Activated CD4-positive, alpha-beta T cell treated with anti-CD3 and anti-CD28 coated beads for 36 hours (primary cell): ENCODE measurements at places on chromosomes 6 and 20. TPM values are rescaled to one million over a fixed set of nuclear protein-coding genes. Genes with fewer than 3 reads are reported as not detected.

ETV7 gene
- 2.5 TPM for total RNA-seq

PNLDC1 gene
- 0.11 TPM for total RNA-seq

BANF2 gene
- not detected for total RNA-seq

OPN5 gene
- not detected for total RNA-seq

COX4I2 gene
- not detected for total RNA-seq

HTR1B gene
- not detected for total RNA-seq

PDYN gene
- total RNA-seq: not detected

CST2 gene
- not detected for total RNA-seq

CGAS gene
- 22.2 TPM for total RNA-seq

CTAGE9 gene
- total RNA-seq: not detected

THBD gene
- not detected for total RNA-seq

LINC00237 gene
- not detected for total RNA-seq

CABLES2 gene
- 6.4 TPM for total RNA-seq

PPP2R5D gene
- total RNA-seq: 57.3 TPM

SEL1L2 gene
- total RNA-seq: not detected

KLHDC3 gene
- 65.2 TPM for total RNA-seq

FAM209A gene
- 0.73 TPM for total RNA-seq

OPRM1 gene
- not detected for total RNA-seq

DDAH2 gene
- 4.4 TPM for total RNA-seq

TUBB2B gene
- not detected for total RNA-seq

ZBTB2 gene
- 17.1 TPM for total RNA-seq

DEFB123 gene
- not detected for total RNA-seq

LAMP5 gene
- total RNA-seq: not detected

- DNase-seq: no peak
These were observed 64.0 kb upstream of the TULP1 start for GRCh38 chr6:35576682-35577081.

DNA sequence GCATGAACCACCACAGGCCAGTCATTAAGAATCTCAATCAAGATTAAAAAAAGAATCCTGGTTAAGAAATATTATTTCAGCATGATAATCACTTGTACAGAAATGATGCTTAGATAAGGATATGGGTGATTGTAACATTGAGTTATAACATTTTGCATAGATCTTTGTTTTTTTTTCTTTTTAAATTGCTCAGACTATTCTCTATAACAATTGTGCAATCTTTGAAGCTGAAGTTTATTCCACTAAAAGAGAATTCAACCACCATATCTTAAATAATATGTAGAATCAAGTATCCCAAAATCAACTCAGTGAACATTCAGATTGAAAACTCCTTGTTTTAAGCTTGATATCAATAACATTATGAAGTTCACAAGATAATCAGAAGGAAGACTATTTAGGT is 663 bp upstream of the SMIM28 start:
- DNase-seq: no peak

GRCh38 chr6:167782698-167783517 is 43.8 kb upstream of the AFDN start:
- no peak for DNase-seq

DNA sequence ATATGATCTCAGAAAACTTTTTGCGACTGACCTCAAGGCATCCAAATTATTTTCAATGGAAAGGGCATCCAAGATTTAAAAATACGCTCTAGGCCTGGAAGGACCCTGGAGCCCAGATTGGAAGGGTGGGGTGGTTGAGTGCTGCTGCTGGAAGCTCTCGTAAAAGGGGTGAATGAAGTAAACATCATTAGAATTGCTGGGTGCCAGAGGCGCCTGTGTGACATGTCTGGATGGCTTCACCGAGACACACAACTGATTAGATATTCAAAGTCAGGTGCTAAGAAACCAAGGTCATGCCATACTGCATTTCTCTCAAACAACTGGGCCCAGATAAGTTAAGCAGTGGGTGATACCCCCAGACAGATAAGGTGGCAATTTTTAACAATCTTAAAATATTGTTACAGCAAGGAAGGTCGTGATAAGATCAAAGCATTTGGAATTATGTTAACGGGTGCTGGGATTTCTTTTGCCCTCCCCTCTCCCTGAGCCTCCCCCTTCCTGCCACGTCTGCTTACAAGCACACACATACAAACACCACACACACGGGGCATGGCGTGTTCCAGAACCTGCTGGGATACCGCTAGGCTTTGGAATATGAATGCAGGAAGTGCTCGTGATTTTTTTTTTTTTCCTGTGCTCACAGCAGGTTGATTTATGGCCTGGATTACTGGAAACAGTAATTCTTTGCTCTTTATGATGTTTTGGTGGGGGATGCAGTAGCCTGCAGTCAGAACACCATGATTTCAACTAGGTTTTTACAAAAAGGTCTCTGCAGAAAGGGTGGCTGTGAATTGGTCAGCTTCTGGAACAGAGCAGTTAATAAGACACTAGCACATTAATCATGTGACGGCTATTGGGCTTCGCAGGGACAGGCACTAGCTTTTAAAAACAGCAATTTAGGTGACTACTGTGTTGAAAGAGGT is 551.2 kb downstream of the QKI start:
- no peak for DNase-seq

- DNase-seq: no peak
These were observed 95.6 kb upstream of the SHLD1 start for GRCh38 chr20:5654557-5654956.

DNA sequence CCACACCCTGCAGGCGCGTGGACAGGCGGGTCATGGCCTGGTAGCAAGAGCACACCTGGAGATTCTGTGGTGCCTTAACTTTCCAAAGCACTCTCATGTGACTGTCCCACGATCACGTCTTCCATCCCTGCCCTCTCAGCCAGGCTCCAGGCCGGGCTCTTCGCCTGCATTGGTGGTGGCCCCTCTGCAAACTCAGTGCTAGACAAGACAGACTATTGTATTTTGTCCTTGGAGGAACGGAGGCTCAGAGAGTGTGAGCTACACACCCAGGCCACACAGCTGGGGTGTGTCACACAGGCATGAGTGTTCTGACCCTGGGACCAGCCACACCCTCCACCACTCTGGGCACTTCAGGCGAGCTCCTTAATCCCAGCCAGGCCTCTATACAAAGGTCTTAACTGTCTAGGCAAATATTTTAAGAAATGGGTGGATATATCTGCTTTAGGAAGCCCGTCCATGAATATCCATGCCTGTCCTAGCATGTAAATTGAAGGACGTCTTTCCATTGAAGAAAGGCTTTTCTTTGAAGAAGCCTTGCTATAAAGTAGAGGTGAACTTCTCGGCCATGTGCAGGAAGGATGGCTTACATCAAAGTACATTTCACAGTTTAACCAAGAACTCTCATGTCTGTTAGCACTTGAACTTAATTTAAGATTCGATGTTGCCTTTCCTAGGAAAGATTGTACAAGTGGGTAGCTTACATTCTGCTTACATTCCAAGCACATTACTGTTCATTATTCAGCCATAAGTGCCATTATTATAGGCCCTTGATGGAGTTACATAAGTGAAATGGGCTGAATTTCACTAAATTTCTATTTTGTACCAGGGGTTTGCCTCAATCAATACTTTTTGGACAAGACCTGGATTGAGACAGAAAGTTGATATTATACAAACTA is 263.9 kb downstream of the DLL1 start:
- DNase-seq: no peak

DNA sequence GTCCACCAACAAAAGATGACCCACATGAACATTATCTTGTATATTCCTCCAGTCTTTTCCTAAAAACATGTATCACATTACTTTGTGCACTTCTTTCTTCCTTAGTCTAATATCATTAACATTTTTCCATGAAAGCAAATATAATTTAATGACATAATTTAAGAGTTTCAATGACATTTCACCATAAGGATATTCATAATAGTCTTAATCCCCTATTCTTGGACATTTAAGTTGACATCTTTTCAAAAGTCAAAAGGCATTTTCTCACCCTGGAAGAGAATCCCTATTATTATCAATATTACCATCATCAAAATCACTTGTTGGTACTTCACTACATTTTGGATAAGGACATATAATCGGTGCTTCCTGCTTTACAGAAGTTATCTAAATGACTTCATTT is 31.3 kb downstream of the EPHA7 start:
- DNase-seq: no peak

- DNase-seq: no peak
These were observed 214.1 kb upstream of the RREB1 start for GRCh38 chr6:6893701-6894100.

DNA sequence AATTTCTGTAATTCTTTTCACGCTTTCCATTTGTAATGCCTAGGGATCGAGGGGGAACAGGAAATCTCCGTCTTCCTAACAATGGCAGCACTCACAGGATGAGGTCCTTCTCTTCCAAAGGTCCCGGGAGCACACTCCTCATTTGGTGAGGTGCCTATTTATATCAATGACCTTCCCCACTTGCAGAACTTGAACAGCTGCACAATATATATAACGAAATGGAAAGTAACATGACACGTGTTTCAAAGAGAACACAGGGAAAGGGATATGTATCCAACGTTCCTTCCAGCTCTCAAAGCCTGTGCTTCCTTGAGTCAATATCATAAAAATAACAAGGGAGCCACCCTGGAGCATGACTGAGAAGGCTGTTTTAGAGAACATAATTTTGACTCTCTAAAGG is 78.6 kb upstream of the RBM24 start:
- no peak for DNase-seq

DNA sequence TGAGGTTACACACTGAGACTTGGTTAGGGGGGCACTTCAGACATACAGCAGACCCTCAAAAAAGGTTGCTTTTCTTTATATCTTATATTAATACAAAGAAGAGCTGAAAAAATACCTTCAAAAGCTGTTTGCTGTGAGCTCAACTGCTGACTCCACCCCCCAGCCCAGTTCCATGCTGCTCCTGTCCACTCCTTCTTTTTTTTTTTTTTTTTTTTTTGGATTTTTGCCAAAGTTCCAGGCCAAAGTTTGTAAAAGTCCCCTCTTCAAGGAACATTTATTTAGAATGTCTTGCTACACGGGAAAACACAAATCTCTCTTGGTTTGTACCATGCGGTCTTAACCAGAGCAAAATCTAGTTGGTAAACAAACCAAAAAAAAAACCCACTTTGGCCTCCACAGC is 85.3 kb upstream of the AKAP12 start:
- DNase-seq: no peak

- no peak for DNase-seq
These were observed 175.1 kb upstream of the JAG1 start for GRCh38 chr20:10848810-10849370.

DNA sequence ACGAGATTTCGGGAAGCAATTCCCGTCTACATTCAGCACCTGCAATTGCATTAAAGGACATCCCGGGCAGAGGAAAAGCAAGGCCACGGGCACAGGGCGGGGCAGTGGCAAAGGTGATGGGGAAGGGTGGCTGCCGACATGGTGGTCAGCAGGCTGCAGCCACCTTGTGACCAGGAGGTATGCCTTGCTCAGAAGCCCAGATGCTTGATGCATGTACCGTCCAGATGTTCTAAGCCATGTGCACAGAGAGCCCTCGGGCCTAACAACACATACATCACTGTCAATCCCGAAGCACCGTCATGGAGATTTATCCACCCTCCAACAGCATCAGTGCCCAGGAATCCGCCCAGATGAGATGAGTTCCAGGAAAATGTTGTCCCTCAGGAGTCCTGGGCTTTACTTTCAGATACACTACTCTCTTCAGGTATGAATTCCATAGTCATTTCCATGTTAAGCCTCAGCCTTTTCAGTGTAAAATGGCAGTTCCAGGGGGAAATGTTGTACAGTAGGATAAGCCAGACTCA is 77.8 kb upstream of the FRMD1 start:
- DNase-seq: no peak

GRCh38 chr6:127956956-127957355 is 56.1 kb upstream of the THEMIS start:
- no peak for DNase-seq

DNA sequence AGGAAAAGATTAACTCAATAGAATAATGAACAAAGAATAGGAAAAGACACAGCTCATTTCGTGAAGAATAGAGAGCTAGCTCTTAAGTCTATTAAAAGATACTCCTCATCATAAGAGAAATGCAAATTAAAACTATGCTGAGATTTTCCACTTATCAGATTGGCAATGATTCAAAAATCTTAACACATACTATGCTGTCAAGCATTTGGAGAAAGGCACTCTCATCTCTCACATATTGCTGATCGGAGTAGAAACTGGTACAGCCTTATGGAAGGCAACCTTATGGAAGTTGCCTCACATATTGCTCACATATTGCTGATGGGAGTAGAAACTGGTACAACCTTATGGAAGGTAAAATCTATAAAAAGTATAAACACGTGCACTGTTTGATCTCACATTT is 21.4 kb upstream of the PLAGL1 start:
- DNase-seq: no peak

DNA sequence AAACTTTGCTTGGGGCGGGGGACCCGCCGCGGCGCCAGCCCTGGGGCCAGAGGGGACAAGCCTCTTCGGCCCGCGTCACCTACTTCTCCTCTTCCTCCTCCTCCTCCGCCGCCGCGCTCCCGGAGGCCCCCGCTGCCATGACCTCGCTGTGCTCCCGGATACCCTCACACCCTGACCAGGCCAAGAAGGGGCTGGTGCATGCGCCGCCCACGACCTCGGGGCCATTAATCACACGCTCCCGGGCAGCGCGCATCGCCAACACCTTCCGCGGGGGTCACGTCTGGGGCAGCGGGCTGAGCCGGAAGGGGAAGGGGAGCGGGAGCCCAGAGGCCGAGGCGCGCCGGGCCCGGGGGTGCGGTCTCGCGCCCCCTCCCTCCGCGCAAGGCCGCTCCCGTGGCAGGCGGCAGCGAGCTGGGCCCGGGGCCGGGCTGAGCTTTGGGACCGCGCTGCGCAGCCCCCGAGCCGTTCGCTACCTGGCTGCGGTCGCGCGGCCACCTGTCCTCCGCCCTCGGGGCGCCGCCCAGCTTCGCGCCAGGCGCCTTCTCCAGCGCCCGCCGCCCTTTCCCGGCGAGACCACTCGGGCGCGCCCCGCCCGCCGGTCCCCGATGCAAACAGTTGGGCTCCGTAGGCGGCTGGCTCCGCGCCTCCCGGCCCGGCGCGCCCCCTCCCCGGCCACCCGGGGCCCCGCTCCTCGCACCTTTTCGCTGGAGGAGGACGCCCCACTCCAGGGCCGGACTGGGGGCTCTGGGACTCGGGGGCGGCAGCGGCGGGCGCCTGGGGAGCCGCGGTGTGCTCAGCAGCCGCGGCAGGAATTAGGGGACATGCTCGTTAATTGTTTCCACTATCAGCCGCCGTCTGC is 575 bp upstream of the CNR1 start:
- DNase-seq: no peak

- DNase-seq: no peak
These were observed 2.4 kb upstream of the SALL4 start for GRCh38 chr20:51804754-51805153.

- DNase-seq: no peak
These were observed 146.4 kb upstream of the STXBP5 start for GRCh38 chr6:147057705-147058342.

GRCh38 chr6:95576998-95577303 is 384 bp upstream of the MANEA start:
- DNase-seq: no peak

GRCh38 chr6:162964488-162965140 is 236.8 kb downstream of the PACRG start:
- no peak for DNase-seq

- no peak for DNase-seq
These were observed 23.2 kb downstream of the CHRNA4 start for GRCh38 chr20:63337786-63338420.

- DNase-seq: no peak
These were observed 15.9 kb upstream of the ADGB start for GRCh38 chr6:146582857-146583256.

- peak; percentile 80 for DNase-seq
These were observed 909 bp downstream of the CPNE1 start for GRCh38 chr20:35663516-35664465.

GRCh38 chr6:135230711-135231468 is 49.8 kb downstream of the MYB start:
- DNase-seq: no peak
